ENCODE measurements at places on chromosomes 11 and 22.
A peak's percentile ranks its signal among the peaks of the same experiment; 100 is the strongest.

DNA sequence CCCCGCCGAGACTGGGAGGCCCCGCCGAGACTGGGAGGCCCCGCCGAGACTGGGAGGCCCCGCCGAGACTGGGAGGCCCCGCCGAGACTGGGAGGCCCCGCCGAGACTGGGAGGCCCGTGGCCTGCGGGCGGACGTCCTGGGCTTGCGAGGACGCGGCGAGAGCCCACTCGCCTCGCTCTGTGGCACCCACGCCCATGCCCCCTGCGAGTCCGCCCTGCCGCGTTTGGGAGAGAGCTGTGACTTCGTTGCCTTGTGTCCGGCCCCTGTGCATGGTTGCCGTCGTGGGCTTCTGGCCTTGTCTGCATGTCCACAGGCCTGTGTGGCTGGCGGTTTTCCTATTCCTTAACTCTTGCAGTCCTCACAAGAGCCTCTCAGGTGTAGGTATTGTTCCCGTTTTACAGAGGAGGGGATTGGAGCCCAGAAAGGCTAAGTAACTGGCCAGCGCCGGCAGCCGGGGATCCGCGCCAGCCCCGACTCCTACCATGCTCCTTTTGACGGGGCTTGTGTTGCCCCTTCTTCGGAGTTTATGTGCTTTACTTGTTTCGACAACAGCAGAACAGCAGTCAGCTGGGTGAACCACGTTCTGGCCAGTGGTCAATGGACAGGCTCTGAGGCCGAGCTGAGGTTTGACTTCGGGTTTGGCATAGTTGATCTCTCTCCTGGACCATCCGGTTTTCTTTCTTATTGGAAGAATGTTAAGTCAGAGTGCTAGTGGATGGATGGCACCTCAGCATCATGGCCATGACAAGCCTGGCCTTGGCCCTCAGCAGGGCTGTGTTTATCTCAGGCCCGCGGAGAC is 741 bp downstream of the PHRF1 start:
- DNase-seq = no peak

- DNase-seq = no peak
Observed at GRCh38 chr11:64659417-64660144, 63.4 kb downstream of the NRXN2 start.

- no peak for DNase-seq
Observed at GRCh38 chr22:21000987-21001600, 824 bp downstream of the THAP7 start.

DNA sequence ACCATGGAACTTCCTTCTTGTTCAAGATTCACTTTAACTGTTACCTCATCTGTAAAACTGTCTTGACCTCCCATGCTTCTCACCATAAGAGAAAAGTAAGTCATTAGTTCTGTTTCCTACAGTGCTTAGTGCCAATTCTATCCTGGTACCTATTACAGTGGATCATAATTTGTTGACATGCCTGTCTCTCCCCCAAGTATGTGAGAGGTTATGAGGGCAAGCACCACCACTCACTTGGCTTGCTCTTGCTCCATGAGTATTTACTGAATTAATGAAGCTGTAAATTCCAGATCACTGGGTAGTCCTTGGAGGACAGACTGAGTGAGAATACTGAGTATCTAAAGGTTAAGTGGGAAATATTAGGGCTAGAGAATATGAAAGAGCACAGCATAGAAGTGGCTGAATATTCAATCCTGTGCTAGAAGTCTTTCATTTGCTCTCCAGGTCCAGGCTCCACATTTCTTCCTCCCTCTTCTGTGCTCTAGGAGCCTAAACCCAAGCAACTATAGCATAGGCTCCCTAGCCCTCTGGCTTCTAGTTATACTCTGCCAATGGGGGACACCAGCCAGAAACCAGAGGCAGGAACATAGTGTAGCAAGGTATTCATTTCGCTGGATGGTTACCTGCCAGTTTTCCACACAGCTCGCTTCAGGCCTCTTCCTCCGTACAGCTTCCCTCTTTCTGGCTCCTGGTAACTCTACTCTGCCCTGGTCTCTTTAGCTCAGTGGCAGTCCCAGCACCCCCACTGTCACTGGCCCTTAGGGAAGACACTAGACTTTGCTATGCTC is 118.2 kb upstream of the SLC5A12 start:
- DNase-seq = no peak

DNA sequence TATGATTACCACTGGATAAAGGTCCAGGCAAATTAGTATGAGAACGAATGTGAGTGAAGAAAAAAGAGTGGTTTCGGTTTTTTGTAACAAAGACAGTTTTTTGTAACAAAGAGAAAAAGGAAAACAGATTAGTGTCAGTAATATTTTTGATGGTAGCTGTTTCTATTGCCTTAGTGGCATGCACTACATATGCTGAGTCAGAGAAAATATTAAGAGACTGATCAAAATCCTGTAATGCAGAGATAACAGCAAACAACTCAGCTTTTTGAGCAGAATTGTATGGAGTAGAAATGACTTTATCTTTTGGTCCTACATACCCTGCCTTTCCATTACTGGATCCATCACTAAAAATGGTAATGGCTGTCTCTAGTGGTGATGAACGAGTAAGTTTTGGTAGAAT is 22.7 kb upstream of the MTNR1B start:
- no peak for DNase-seq

DNA sequence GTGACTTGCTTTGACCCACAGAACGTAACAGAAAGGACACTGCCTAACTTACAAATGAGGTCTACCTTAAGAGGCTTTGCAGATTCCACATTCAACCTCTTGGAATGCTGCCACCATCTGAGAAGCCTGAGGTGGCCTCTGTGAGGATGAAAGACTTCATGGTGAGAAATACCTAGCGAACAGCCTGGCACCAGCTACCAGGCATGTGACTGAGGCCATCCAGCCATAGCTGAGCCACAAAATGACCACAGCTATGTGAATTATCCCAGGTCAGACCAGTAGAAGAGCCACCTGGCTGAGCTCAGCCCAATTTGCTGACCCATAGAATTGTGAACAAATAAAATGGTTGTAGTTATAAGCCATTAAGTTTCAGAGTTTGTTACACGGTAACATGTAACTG is 37.5 kb downstream of the PPARA start:
- no peak for DNase-seq

GRCh38 chr22:42808521-42808920 is 48.6 kb downstream of the ARFGAP3 start:
- no peak for DNase-seq

DNA sequence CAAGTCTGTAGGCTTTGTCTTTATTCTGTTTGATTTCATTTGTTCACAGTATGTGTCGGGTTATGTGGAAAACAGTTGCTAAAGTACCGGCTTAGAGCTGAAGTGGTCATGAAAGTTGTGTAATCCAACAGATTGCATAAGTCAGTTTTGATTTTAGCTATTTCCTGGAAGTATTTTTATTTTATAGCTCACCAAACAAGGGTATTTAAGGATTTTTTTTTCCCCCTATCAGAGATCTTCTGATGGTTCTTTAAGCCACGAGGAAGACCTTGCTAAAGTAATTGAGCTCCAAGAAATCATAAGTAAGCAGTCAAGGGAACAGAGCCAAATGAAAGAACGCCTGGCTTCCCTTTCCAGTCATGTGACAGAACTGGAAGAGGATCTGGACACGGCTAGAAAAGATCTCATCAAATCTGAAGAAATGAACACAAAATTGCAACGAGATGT is 55.9 kb downstream of the PPFIA1 start:
- DNase-seq = peak; percentile 52

GRCh38 chr11:2249189-2249916 is 21.0 kb downstream of the ASCL2 start:
- DNase-seq = no peak

Measured in ureter (tissue), 1 donor.